ENCODE measurements at places on chromosomes 4 and X.

DNA sequence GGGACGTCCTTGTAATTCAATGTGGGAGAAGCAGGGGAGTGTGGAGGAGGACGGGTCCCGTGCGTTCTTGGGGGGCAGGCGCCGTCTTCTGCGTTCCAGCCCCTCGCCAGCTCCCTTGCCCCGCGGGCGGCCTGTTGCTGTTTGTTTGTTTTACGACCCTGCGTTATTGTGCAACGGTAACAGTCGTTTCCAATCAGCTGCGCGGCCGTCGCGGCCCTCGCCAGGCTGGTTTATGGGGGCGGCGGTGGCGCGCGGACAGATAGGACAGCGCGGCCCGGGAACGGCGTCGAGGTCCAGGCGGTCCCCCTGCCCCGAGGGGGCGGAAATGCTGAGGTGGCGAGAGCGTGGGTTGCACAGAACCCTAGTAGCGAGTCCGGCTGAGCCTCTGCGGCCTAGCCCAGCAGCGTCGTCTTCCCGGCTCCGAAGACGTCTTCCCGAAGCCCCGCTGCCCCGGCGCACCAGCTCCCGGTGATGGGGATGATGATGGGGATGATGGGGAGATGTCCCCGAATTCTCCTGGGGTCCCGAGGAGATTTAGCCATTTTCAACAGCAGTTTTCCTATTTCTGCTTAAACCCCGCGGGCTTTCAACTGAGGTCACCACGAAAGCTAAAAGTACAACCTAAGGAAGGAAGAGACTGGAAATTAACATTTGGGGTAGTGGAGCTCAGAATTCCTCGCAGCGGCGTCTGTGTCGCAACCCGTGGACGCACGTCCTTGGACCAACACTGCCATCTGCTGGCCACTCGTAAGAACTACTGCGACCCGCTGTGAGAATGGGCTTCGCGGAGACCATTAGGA is 4.8 kb downstream of the PDGFRA start:
- no peak for DNase-seq

GRCh38 chr4:107888237-107888636 is 43.1 kb upstream of the CYP2U1 start:
- no peak for DNase-seq

- DNase-seq, result no peak
Observed at GRCh38 chrX:120462370-120462769, 6.7 kb downstream of the LAMP2 start.

DNA sequence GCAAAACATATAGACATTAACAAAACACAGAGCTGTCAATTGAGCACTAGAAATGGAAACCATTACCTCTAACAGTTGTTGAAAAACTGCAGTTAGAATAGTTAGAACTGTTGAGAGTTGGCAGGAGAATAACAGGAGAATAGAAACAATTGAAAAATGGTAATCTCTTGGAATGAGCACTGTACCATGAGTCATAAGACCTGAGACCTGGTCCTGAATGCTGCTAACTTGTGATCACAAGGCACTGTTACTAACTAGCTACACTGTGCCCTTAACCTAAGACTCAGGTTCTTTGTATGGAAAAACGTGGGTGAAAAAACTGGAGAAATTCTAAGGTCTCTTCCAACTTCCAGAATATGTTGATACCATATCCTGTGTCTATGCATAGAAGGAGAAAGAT is 29.3 kb downstream of the FAM114A1 start:
- no peak for DNase-seq

DNA sequence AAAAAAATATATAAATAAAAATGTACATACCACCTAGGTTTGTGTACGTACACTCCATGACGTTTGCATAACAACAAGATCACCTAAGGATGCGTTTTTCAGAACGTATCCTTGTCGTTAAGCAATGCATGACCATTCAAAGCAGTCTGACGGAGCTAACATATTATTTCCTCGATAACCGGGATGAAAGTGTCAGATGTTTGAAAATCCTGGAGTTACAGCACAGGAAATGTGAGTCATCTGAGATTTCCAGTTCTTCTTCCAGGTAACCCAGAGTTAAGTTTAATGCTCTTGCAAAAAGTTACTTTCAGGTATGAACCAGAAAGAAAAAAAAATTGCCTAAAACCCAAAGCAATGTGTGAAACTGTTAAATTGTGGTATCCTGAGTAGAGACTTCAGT is 107.9 kb downstream of the LDB2 start:
- DNase-seq, result no peak

DNA sequence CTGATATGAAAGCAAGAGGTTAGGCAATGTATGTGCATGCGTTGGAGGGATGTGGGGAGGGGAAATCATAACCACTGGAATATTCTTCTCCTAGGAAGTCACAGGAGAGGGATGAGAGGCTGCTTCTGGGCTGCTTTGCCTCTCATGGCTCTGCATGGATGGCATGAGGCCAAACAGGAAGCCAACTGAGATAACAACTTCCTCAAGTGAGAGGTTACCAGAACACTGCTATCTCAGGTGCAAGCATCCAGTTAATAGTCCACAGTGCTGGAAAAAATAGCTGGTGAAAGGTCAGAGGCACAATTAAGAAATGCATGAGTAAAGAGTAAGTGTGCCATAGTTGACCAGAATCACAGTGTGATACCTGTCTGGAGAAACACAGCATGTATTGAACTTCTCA is 113.3 kb downstream of the ELOVL6 start:
- no peak for DNase-seq

DNA sequence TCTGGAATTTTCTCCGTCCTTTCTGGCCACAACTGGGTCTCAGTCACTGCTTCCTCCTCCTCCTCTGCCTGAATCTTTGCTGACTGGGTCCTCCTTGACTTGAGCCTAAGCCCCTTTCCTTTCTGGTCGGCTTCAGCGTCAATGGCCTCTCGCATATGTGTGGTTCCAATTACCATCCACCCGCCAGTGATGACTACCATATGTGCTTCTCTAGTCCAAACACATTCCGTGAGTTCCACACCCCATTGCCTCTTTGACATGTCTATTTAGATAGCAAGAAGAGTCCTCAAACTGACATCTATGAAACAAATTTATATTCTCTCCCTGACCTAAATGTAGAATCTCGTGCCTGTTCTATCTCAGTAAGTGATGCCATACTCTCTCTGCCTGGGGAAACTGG is 19.8 kb downstream of the MXRA5 start:
- DNase-seq, result no peak
